Left ventricle myocardium superior (tissue), 1 donor: ENCODE measurements at places on chromosomes 5 and 9. TPM values are rescaled to one million over a fixed set of nuclear protein-coding genes. Genes with fewer than 3 reads are reported as not detected.

NRARP gene
- total RNA-seq = 4.0 TPM

PLAC8L1 gene
- 0.45 TPM for total RNA-seq

BTNL3 gene
- not detected for total RNA-seq

ANXA2R gene
- 1.2 TPM for total RNA-seq

RFESD gene
- total RNA-seq = 6.0 TPM

POLK gene
- 22.2 TPM for total RNA-seq

ROR2 gene
- 0.87 TPM for total RNA-seq

CATSPER3 gene
- 0.74 TPM for total RNA-seq

CER1 gene
- not detected for total RNA-seq
